CD4-positive, CD25-positive, alpha-beta regulatory T cell (primary cell): ENCODE measurements at places on chromosomes 6 and 20.

DNA sequence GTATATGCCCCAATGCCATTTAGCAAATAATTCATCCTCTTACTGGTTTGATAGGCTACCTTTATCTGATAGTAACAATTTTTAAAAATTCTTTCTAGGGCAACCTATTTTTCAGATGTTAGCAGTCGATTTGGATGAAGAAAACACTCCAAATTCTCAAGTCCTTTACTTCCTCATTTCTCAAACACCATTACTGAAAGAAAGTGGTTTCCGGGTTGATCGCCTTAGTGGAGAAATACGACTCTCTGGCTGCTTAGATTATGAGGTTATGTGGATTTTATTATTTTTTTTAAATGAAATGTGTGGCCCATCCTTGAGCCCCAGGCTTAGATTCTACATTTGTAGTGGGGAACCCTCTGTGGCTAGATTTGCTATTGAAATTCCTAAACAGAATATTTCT, 26.3 kb downstream of the CDH26 start:
- DNase-seq, result no peak

DNA sequence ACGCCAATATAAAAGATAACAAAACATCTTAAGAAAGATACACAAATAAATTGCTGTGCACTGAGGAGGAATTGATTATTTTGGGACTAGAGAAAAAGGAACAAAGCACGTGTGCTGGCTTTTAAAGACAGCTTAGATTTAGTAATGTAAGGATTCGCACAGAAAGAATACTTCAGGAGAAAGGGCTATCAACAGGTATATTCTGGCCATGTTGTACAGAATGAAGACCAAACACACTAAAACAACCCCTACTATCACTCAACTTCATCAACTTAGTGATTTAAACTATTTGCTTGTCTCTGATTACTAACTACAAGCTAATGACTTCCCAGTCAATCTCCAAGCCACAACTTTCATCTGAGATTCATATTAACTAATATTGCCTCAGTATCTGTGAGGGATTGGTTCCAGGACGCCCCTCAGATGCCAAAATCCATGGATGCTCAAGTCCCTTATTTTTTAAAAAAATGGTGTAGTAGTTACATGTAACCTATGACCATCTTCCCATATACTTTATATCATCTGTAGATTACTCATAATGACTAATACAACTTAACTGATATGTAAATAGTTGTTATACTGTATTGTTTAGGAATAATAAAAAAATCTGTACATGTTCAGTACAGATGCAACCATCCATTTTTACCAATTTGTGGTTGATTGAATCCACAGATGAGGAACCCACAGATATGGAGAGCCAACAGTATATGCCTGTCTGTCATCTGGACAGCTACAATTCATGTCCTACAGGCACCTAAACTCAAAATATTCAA, 4.5 kb downstream of the DEK start:
- DNase-seq, result no peak

DNA sequence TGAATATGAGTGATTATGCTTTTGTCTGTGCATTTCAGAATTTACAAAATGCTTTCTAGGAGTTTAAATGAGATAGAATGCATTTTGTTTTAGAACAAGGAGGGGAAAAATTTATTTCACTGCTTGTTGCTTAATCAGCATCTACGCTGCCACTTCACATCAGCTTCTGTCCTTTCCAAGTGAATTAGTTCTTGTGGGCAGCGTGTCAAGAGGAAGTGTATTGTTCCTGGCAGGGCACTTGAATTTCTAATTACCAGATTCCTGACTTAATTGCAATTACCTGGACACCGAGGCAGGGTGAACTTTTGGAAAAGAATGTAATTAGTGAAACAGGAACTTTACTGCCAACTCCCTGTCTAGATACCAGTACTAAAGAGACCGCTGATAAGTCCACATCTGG, 263.5 kb downstream of the TMEM242 start:
- DNase-seq, result no peak

DNA sequence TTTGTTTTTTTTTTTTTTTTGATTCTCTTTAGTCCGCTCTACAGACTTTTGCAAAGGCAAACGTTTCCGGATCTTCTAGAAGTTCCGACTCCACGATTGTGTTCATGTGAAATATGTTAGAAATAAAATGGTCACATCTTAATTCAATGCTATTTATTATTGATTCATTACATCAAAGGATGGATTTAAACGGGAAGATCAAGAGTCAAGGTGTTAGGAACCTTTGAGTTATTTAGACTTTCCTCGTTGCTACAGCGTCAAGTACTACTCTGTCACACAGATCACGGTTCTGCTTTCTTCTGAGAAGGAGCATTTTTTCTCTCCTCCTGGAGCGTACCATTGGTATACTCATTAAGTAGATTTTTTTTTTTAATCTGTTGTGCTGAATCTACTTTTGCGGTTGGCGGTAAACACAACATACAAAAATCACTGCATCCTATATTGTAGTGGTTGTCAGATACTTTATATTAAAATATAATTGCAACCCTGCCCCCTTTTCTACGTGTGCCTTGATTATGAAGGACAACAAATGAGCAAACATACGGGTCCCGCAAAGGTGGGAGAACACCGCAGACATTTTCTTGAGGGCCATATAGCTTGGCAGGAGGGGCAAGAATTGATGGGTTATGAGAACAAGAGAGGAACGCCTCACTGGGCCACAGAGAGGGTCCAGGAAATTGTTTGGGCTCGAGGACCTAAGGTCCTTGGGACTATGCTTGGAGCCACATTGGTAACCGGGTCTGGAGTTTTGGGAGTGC, 17.5 kb downstream of the HMGN4 start:
- DNase-seq, result no peak

DNA sequence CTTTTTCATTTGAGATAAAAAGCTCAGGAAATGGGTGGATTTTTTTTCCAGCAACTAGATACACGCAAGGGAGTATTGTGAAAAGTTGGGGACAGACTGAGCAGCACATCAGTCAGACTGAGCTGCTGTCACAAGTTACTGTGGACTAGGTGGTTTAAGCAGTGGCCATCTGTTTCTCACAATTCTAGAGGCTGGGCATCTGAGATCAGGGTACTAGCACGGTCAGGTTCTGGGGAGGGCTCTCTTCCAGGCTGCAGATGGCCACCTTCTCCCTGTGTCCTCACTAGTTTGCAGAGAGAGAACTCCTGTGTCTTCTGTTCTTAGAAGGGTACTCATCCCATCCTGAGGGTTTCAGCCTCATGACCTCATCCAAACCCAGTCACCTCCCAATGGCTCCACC, 178.3 kb downstream of the SYNDIG1 start:
- no peak for DNase-seq
